Pancreas (tissue), 10 donors: ENCODE measurements at places on chromosomes 4 and X. TPM values are rescaled to one million over a fixed set of nuclear protein-coding genes. Genes with fewer than 3 reads are reported as not detected.
A peak's percentile ranks its signal among the peaks of the same experiment; 100 is the strongest.

GRCh38 chr4:153745651-153746050 lies 14.2 kb downstream of the RNF175 start:
- H3K4me1 ChIP-seq, result no peaks in the 10 kb centered on the region
- H3K4me3 ChIP-seq, result no peak overlapping the region
- H3K27me3 ChIP-seq, result no peaks in the 10 kb centered on the region
- DNase-seq, result no peak
- no peak overlapping the region for H3K27ac ChIP-seq

CTAG1A gene
- total RNA-seq, result not detected

- peak; percentile 42 for DNase-seq
- no peaks in the 10 kb centered on the region for H3K4me1 ChIP-seq
- no peaks in the 10 kb centered on the region for H3K27me3 ChIP-seq
- no peaks in the 10 kb centered on the region for H3K36me3 ChIP-seq
- no peak overlapping the region for H3K4me3 ChIP-seq
Measured at GRCh38 chrX:24242649-24243175, 71.2 kb downstream of the SUPT20HL2 start.

MUC7 gene
- total RNA-seq, result not detected

TMEM31 gene
- total RNA-seq, result not detected

- H3K27ac ChIP-seq, result no peak overlapping the region
- no peak for DNase-seq
- H3K27me3 ChIP-seq, result peaks cover 3% of the 10 kb centered on the region
- H3K4me1 ChIP-seq, result no peaks in the 10 kb centered on the region
- no peak overlapping the region for H3K4me3 ChIP-seq
Measured at GRCh38 chr4:77225022-77225421, 68.0 kb downstream of the CCNG2 start.

SLC10A4 gene
- total RNA-seq, result not detected

GRCh38 chrX:10617999-10618351 lies 2.4 kb downstream of the MID1 start:
- H3K27ac ChIP-seq, result no peak overlapping the region
- peak overlapping the region; percentile 48 for H3K4me3 ChIP-seq
- no peaks in the 10 kb centered on the region for H3K36me3 ChIP-seq
- peaks cover 9% of the 10 kb centered on the region for H3K4me1 ChIP-seq
- no peaks in the 10 kb centered on the region for H3K27me3 ChIP-seq
- no peak for DNase-seq

P2RY8 gene
- total RNA-seq, result 0.49 TPM

- no peak overlapping the region for H3K27ac ChIP-seq
- DNase-seq, result no peak
- no peaks in the 10 kb centered on the region for H3K36me3 ChIP-seq
- no peaks in the 10 kb centered on the region for H3K4me1 ChIP-seq
- no peak overlapping the region for H3K4me3 ChIP-seq
Measured at GRCh38 chr4:101400096-101400495, 52.8 kb upstream of the PPP3CA start.

DNA sequence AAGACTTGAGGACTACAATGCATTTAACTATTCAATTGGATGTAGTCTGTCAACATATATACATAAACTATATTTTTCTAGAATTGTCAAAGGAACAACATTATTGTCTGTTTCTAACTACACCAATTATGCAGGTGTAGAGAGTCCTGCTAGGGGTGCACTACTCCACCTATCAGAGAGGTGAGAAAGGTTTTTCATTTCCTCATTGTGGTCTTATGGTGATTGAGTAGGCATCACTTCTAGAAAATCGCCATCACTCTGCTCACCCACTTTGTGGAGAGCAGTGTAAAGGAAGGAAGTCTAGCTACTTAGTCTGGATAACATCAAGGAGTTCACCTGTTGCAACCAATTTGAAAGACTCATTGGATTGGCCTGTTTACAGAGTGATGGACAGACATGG lies 4.4 kb upstream of the ADH1C start:
- no peak overlapping the region for H3K4me3 ChIP-seq
- no peak overlapping the region for H3K27ac ChIP-seq
- H3K4me1 ChIP-seq, result peaks cover 13% of the 10 kb centered on the region
- H3K27me3 ChIP-seq, result no peaks in the 10 kb centered on the region
- DNase-seq, result no peak
- no peaks in the 10 kb centered on the region for H3K36me3 ChIP-seq

GRCh38 chr4:8910100-8910821 lies 38.6 kb upstream of the HMX1 start:
- H3K36me3 ChIP-seq, result no peaks in the 10 kb centered on the region
- no peaks in the 10 kb centered on the region for H3K4me1 ChIP-seq
- H3K4me3 ChIP-seq, result no peak overlapping the region

GRCh38 chr4:80875642-80876041 lies 154.9 kb upstream of the BMP3 start:
- H3K4me3 ChIP-seq, result no peak overlapping the region
- DNase-seq, result no peak
- no peaks in the 10 kb centered on the region for H3K4me1 ChIP-seq
- no peaks in the 10 kb centered on the region for H3K36me3 ChIP-seq

FREM3 gene
- not detected for total RNA-seq

- no peaks in the 10 kb centered on the region for H3K27me3 ChIP-seq
- H3K27ac ChIP-seq, result no peak overlapping the region
- no peaks in the 10 kb centered on the region for H3K36me3 ChIP-seq
- H3K4me1 ChIP-seq, result peaks cover 14% of the 10 kb centered on the region
- H3K4me3 ChIP-seq, result no peak overlapping the region
Measured at GRCh38 chr4:185207466-185207865, 1.9 kb upstream of the SNX25 start.

OPRPN gene
- not detected for total RNA-seq

GRCh38 chr4:176393306-176394013 lies 73.7 kb downstream of the SPCS3 start:
- no peaks in the 10 kb centered on the region for H3K4me1 ChIP-seq
- no peaks in the 10 kb centered on the region for H3K27me3 ChIP-seq
- H3K36me3 ChIP-seq, result no peaks in the 10 kb centered on the region
- no peak overlapping the region for H3K4me3 ChIP-seq

ENAM gene
- total RNA-seq, result 0.83 TPM

PHKA2 gene
- total RNA-seq, result 22.5 TPM

PDLIM3 gene
- total RNA-seq, result 6.3 TPM

DNA sequence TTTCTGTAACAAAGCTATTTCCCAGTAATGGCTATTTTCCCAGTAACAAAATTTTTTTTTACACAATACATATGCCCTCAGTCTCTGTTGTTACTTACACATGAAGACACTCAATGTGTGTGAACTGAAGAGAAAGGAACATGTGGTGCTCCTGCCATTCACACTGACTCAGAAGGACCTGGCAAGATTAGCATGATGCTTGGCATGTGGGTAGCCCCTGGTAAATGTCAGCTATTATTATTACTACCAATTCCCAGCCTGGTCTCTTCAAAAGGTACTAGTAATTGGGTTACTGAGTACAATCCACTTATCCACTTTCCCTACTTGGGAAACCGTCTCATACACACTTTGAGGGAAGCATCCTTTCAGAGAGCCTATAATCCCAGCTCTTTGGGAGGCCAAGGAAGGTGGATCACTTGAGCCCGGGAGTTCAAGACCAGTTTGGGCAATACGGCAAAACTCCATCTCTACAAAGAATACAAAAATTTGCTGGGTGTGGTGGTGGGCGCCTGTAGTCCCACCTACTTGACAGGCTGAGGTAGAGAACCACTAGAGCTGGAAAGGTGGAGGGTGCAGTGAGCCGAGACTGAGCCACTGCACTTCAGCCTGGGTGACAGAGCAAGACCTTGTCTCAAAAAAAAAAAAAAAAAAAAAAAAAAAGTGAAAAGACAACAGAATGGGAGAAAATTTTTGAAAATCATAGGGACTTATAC lies 14.6 kb downstream of the RBBP7 start:
- no peak for DNase-seq
- no peaks in the 10 kb centered on the region for H3K36me3 ChIP-seq
- no peaks in the 10 kb centered on the region for H3K4me1 ChIP-seq
- H3K27ac ChIP-seq, result no peak overlapping the region

DNA sequence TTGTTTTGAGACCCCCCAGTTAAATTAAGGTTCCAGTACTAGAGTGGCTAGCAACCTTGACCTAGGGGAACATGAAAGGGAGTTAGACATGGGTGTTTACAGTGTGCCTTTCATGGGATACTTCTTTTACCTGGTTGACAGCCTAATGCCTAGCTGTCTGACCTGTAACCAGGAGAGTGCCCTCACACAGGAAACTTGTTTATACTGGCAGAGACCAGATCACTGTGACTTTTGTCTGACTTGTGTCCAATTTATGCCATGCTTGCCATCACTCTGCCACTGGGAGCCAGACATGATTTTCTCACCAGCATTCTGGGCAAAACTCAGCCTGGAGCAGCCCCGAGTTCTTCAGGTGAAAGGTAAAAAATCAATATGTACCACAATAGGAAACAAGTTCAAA lies 305.9 kb downstream of the CHIC1 start:
- no peaks in the 10 kb centered on the region for H3K27me3 ChIP-seq
- no peak for DNase-seq
- H3K36me3 ChIP-seq, result no peaks in the 10 kb centered on the region

- H3K4me3 ChIP-seq, result no peak overlapping the region
- DNase-seq, result no peak
- H3K4me1 ChIP-seq, result no peaks in the 10 kb centered on the region
- H3K27me3 ChIP-seq, result no peaks in the 10 kb centered on the region
Measured at GRCh38 chr4:123037804-123038203, 115.4 kb upstream of the NUDT6 start.

RIBC1 gene
- total RNA-seq, result 1.1 TPM

DNA sequence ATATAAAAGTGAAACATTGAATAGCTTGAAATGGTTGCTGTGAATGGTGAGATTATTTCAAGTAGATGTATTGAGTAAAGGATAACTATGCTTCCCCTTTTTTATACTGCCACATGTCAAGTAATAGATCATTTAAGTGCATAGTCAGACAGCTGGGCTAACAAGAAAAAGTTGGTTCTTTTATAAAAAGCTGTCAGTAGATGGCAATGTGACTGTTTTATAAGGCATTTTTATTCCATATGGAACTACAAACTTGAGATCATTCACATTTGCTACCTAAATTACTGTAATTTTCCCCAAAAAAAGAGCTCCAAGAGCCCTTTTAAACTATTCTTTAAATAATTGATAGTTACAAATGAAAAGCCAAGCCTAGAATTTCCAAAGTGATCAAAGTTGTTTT lies 831.0 kb downstream of the C4orf33 start:
- no peaks in the 10 kb centered on the region for H3K36me3 ChIP-seq
- no peak overlapping the region for H3K27ac ChIP-seq

- DNase-seq, result no peak
- no peaks in the 10 kb centered on the region for H3K27me3 ChIP-seq
- H3K27ac ChIP-seq, result peak overlapping the region; percentile 38
- peaks cover 34% of the 10 kb centered on the region for H3K4me1 ChIP-seq
- H3K36me3 ChIP-seq, result no peaks in the 10 kb centered on the region
- no peak overlapping the region for H3K4me3 ChIP-seq
Measured at GRCh38 chr4:158805635-158806471, 37.0 kb downstream of the FNIP2 start.

DNA sequence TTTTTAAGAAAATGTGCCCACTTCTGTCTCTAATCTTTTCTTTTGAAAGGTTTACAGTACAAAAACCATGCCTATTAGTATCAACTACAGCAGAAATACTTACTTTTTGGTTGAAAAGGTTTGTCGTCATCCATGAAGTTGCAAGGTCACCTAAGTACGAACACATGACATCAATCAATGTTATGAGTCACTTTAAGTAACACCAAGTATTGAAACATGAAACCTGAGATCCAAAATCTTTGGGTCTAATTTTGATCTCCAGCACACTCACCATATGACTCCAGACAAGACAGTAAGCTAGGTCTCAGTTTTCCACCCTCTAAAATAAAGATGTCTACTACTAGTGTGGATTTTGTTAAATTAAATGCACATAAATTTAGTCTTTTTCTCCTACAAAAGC lies 8.4 kb downstream of the ZNF280C start:
- H3K4me1 ChIP-seq, result no peaks in the 10 kb centered on the region
- H3K4me3 ChIP-seq, result no peak overlapping the region
- no peak overlapping the region for H3K27ac ChIP-seq
- no peak for DNase-seq
- no peaks in the 10 kb centered on the region for H3K36me3 ChIP-seq
- no peaks in the 10 kb centered on the region for H3K27me3 ChIP-seq

DCAF4L1 gene
- 0.09 TPM for total RNA-seq

DNA sequence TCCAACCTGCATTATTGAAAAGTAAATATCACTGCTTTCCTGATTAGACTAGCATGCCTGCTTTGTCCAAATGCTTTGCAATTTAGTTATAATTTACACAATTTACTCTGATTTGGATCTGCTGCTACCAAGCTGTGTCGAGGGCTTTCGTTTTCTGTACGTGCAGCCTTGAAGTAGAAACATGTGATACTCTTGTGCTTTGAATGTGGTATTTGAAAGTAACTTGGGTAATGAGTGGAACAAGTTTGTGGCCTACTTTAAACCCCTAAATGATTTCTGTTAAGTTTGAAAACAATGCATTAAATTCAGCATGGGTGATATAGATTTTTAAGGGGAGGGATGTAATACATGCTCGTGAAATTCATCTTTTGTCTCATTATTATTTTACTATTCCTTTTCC lies 240.7 kb downstream of the IQCM start:
- H3K4me3 ChIP-seq, result no peak overlapping the region
- H3K27ac ChIP-seq, result no peak overlapping the region
- no peaks in the 10 kb centered on the region for H3K4me1 ChIP-seq
- no peaks in the 10 kb centered on the region for H3K27me3 ChIP-seq
- H3K36me3 ChIP-seq, result no peaks in the 10 kb centered on the region

DNA sequence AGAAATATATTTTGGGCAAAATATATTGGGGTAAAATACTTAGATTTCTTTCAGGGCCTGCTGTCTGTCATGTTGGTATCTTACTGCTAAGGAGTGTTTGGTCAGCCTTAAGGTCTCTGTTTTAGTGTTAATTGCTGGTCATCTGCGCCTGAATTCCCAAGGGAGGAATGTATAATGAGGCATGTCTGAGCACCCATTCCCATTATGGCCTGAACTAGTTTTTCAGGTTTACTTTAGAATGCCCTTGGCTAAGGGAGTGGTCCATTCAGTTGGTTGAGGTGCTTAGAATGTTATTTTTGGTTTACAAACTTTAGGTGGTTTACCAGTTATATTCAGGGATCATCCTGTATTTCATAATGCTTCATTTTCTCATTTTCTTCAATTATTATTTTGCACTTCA lies 125.9 kb downstream of the CFAP299 start:
- H3K27me3 ChIP-seq, result no peaks in the 10 kb centered on the region
- H3K27ac ChIP-seq, result no peak overlapping the region
- no peaks in the 10 kb centered on the region for H3K4me1 ChIP-seq
- DNase-seq, result no peak
- no peak overlapping the region for H3K4me3 ChIP-seq

GRCh38 chrX:84487365-84488353 lies 14.6 kb downstream of the HDX start:
- no peak overlapping the region for H3K27ac ChIP-seq
- no peaks in the 10 kb centered on the region for H3K4me1 ChIP-seq
- H3K27me3 ChIP-seq, result no peaks in the 10 kb centered on the region
- DNase-seq, result no peak
- H3K36me3 ChIP-seq, result no peaks in the 10 kb centered on the region

SRPX2 gene
- 5.4 TPM for total RNA-seq

GAGE12E gene
- total RNA-seq, result not detected

NCBP2L gene
- 0.20 TPM for total RNA-seq

- peaks cover 2% of the 10 kb centered on the region for H3K4me1 ChIP-seq
- H3K4me3 ChIP-seq, result no peak overlapping the region
- H3K27me3 ChIP-seq, result no peaks in the 10 kb centered on the region
- peaks cover 20% of the 10 kb centered on the region for H3K36me3 ChIP-seq
- DNase-seq, result no peak
- H3K27ac ChIP-seq, result no peak overlapping the region
Measured at GRCh38 chrX:13750204-13750603, 15.7 kb downstream of the OFD1 start.
